Activated T-helper 9 cell treated with anti-CD3 and anti-CD28 coated beads, Interleukin-2, amount 50 U/mL, for 16 hours (primary cell): ENCODE measurements at places on chromosomes 13 and 19.

GRCh38 chr13:64740493-64740892, 2489.6 kb downstream of the PCDH9 start:
- DNase-seq = no peak

GRCh38 chr19:3507371-3508120, 1.4 kb downstream of the FZR1 start:
- peak; percentile 27 for DNase-seq

DNA sequence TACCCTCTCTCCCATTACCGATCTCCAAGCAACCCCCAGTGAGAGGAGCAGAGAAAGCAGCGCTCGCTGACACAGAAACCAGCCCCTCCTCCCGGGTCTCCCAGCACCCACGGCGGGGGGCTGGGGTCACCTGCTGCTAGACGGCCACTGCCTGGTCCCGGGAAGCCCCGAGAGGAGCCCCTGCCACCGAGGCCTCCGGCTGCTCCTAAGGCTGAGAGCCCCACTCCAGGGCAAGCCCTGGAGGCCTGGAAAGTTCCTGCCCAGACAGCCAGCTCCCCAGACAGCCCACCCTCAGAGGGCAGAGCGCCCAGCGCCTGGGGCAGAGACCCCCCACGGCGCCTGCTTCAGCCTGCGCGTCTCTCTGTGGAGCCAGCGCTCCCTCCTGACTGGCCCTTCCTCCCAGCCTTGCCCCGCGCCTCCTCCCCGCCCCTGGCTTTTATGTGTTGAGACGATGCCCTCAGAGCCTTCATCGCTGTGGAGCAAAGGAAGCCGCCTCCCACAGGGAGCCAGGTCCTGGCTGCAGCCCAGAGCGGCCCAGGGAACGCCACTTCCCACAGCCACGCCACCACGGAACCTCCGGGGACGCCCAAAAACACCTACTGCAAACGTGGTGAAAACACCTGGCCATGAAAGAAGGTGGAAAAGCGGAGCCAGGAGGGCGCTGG, 51.1 kb downstream of the MLLT1 start:
- DNase-seq = no peak

- no peak for DNase-seq
Observed at GRCh38 chr19:15239337-15239949, 7.2 kb upstream of the EPHX3 start.

GRCh38 chr13:29883941-29884518, 33.6 kb upstream of the UBL3 start:
- DNase-seq = no peak

- DNase-seq = no peak
Observed at GRCh38 chr13:114099191-114099590, 33.2 kb downstream of the RASA3 start.

DNA sequence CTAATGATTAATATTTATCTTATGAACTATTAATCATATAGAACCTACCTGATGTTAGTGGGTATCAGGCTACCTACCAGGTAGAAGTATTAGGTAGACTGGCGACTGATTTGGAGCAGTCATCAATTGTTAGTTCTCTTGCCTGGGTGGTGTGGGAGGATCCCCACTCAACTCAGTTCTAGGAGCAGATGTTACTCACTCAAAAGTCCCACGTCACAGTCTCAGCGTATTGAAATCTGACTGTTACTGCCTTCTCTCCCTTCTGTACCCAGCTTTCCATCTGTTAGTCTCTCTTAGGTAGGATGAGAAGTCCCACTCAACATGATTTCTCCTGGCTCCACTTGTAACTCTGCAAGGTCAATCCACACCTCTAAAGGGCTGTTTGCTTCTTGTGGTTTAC, 102.7 kb downstream of the OLFM4 start:
- no peak for DNase-seq

- no peak for DNase-seq
Observed at GRCh38 chr19:27740396-27740795, 1472.6 kb downstream of the UQCRFS1 start.

DNA sequence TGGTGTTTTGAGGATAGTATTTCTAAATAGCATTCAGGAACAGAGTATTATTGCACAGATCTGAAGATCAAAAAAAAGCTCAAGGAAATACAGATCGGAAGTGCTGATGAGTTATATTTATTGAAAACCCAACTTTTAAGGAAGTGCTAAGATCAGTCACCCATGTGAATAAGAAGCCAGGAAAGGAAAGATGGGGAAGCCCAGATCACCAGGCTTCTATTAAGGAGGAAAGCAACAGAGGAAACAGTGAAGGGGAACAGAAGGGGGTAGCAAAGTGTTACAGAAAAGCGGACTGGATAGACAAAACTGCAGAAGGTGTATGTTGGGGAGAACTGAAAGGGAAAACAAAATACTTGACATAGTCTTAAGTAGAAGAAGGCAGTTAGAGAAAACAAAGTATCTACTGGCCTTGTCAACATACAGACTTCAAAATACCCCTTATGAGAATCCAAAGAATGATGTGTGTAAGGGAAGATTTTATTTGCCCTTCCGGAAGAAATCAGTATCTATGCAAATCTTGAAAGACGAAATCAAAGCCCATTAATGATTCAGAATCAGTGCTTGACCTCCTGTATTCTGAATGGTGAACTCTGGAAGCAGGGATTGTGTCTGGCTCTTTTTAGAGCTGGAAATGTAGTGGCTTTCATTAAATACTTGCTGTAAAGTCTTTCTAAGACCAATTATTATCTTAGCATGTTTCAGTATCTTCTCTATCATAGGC, 12.1 kb downstream of the UFM1 start:
- no peak for DNase-seq

DNA sequence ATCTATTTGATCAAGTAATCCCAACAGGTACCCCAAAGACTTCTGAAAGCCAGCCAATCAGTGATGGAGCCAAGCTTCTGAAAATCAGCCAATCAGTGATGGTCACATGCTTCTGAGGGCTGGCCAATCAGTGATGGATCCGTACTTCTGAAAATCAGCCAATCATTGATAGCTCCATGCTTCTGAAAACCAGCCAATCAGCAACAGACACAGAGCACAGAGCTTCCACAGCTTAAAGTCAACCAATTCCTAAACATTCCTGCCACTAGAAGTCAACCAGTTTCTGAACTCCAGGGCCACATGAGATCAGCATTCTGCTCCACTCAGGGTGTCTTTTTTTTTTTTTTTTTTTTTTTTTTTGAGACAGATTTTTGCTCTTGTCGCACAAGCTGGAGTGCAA, 8.2 kb upstream of the HSD17B14 start:
- no peak for DNase-seq

DNA sequence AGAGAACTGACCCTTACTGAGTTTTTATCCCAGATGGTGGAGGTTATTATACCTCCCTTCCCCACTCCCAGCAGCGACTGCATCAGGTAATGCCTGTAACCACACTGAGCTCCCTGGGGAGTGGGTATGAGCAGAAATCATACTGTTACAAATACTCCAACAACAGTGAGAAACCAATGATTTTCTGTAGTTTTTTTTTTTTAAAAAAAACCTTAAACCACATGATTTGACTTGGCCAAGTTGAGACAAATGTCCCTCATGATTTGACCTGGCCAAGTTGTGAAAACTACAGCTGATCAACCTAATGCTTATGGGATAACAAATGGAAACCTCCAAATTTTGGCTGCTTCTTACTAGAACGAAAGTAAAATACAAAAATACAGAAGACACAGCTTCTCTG, 33.1 kb upstream of the SERP2 start:
- no peak for DNase-seq

- DNase-seq = no peak
Observed at GRCh38 chr19:42185277-42185676, 32.2 kb downstream of the DEDD2 start.

DNA sequence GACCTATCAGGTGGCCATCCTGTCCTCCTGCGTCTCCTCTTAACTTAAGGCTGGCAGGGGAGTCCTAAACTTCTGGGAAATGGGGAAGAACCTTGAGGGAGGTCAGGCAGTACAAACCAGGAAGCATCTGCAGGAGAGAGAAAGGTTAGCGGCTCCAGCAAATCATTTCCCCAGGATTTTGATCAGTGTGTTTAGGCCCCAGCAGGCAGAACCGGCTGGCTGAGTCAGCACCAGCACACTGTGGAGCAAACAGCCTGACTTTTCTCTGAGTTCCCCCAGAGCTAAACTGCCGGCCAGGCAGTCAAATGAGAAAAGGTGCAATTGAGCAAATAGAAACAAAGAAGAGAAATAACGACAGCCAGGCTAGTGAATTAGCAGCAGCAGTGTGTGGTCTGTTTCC, 46.7 kb upstream of the MEDAG start:
- DNase-seq = no peak

DNA sequence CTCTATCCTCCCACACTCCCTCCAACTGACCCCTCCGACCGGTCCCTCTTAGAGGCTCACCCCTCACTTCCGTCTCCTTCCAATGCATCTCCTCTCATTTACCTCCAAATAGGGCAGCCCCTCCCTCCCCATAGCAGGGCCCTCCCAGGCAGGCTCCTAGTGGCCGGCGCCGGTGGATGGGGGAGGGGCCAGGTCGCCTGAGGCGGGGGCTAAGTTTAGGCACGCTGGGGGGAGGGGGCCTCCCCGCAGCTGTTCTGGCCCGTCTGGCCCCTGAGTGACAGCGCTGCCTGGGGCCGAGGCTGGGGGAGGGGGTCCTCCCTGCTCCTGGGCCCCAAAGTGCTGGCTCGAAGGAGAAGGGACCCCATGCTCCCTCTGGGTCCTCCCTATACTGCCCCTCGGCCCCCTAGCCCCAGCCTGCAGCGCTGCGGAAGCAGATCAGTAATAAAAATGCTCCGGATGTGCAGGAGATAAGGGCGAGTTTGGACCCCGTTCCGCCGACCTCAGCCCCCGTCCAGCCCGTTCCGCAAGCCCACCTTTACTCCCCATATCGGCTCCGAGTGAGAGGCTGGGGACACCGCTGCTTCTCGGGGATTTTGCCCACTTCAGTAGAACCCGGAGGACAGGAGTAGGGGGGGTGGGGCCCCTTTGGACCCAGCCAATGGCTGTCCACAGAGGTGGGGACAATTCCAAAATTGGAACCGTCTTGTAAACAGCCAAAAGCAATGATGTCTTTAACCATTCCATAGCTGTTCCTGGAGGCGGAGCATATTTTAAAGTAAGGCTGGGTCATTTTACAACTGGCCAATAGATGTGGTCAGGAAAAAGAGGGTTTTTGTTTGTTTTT, 4.0 kb downstream of the RTN2 start:
- no peak for DNase-seq

GRCh38 chr19:12751635-12752034, at the start of gene BEST2:
TSS of gene BEST2 (plus strand) at chr19:12751791. CDS start at chr19:12752593, 802 bp downstream.
- DNase-seq = no peak

- no peak for DNase-seq
Observed at GRCh38 chr13:111927181-111927540, 139.8 kb upstream of the SOX1 start.

GRCh38 chr13:110305949-110306339, 1.0 kb downstream of the COL4A1 start:
- DNase-seq = no peak

- DNase-seq = peak; percentile 45
Observed at GRCh38 chr13:51818781-51819511, 15.0 kb upstream of the DHRS12 start.

- DNase-seq = no peak
Observed at GRCh38 chr19:2516727-2517126, 40.8 kb downstream of the GADD45B start.

- DNase-seq = no peak
Observed at GRCh38 chr19:803099-803561, 5.9 kb downstream of the PTBP1 start.

DNA sequence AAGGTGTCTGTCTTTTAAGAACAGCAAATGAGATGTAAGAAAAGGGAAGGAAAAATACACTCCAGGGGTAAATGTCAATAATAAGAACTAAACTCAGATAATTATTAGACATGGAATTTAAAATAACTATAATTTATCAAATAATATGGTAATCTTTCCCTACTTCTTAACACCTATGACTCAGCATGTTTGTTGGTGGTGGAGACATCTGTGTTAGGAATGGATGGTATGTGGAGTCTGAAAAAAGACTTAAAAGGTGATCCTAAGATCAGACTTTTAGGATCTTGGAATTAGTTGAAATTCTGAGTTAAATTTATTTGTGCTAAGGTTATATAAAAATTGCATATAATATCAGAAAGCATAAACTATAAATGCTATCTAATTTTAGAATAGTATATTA, 915.1 kb downstream of the SLITRK5 start:
- no peak for DNase-seq

DNA sequence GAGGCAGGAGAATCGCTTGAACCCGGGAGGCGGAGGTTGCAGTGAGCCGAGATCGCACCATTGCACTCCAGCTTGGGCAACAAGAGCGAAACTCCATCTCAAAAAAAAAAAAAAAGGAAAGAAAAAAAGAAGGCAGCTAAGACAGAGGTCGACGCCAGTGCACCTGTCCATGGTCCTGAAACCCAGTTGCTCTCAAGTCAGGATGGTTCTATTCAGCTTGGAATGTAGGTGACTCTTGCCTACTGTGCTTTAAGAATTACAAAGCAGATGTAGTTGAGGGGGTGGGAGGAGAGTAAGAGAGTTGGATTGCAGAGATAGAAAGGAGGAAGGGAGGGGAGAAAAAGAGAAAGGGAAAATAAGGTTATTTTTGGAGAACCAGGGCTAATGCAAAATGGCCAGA, 18.7 kb downstream of the CACNG7 start:
- DNase-seq = no peak

- no peak for DNase-seq
Observed at GRCh38 chr19:7349961-7350711, 1.4 kb downstream of the ARHGEF18 start.

- DNase-seq = no peak
Observed at GRCh38 chr19:46849610-46850009, 1.0 kb downstream of the AP2S1 start.

DNA sequence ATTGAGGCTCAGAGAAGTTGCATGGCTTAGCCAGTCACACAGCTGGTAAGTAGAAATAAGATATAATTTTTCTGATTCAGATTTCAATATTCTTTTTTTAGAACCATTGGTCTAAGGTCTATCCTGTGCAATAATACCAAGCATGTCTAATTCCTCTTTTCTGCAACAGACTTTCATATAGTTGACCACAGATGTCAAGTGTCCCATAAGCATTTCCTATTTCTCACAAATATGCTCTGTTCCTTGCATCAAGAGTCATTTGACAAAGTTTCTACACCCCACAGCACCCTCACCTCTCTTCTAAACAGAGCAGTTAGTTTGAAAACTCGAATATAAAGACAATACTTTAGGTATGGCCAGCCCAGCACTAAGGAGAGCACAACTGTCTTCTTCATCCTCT, 26.8 kb upstream of the SACS start:
- no peak for DNase-seq

- no peak for DNase-seq
Observed at GRCh38 chr19:50729894-50730293, 6.7 kb downstream of the CLEC11A start.

- no peak for DNase-seq
Observed at GRCh38 chr19:33667881-33668280, 46.1 kb downstream of the CHST8 start.

DNA sequence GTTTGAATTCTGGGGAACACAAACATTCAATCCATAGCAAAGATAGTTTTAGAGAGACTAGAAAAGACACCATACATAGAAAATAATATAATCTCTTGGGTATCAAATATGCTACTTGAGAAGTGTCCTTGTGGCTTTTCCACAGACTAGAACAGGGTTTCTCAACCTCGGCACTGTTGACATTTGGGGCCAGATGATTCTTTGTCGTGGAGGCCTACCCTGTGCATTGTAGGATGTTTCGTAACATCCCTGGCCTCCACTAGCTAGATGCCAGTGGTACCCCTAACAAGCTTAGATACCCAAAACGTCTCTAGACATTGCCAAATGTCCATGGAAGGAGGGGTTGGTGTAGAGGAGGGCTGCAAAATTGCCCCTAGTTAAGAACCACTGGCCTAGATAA, 2.2 kb upstream of the ESD start:
- no peak for DNase-seq
